ENCODE measurements at places on chromosomes 13 and 19.

GRCh38 chr19:38989066-38989605 is 13.6 kb upstream of the FBXO17 start:
- no peak for DNase-seq

DNA sequence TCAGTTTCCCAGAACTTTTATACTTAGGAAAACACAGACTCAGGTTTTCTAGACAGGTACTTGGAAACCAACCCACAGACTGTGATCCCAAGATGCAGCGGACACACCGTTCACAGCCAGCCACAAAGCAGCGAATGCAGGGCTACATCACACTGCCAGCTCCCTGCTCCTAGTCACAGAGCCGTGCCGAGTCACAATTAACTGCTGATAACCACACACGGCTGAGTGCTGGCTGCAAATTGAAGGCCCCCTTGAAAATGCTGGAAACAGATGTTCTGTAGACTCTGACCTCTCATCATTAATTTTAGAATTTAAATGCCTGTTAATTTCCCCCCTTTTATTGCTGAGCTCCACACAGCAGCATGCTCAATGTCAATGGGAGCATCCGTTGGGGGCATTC is 78.6 kb upstream of the SIAH3 start:
- DNase-seq, result no peak

DNA sequence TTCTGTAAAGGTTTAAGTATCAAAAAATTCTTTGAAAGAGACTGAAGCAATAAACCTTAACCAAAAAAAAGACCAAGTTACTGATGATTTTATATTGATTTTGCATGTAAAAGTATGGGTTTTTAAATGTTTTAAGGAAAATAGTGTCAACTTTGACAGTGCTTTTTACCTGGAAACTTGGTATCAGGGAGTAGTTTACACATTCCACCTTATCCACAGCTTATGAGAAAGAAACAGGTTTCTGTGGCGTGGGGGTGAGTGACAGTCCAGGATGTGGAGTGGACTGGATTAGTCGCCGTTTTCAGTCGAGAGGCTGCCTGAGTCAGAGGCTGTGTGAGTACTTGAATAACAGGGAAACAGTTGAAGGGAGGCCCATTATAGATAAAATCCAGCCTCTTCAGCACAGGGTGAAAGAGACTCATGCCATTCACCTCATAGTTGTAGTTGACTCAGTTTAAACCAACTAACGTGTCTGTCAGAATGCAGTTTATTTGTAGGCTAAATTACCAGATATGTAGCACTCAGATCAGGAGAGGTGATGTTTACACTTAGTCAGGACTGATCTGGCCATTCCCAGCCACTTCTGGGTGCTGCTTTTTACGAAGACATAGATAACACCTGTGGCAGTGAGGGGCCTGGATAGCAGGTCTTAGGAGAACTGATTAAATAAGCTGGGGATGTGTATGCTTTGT is 595 bp upstream of the GPR183 start:
- DNase-seq, result peak; percentile 82

DNA sequence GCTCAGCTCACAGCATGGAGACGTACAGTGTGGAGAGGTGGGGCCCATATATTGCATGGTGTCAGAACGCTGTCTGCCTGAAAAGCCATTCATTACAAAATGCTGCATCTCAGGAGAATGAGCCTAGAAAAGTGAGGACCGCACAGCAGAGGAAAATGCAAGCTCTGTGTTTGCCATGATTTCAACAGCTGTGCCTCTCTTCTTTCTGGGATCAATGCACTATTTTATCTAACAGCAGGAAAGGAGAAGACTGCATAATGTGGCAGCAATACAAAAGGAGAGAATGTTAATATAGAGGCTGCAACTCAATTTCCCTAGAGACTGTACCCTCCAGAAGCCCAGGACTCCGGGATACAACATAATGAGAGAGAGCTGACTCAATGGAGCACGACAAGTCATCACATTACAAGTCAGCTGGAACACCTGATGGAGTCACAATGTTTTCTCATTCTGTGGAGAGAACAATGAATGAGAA is 368.0 kb downstream of the FGF14 start:
- DNase-seq, result no peak

DNA sequence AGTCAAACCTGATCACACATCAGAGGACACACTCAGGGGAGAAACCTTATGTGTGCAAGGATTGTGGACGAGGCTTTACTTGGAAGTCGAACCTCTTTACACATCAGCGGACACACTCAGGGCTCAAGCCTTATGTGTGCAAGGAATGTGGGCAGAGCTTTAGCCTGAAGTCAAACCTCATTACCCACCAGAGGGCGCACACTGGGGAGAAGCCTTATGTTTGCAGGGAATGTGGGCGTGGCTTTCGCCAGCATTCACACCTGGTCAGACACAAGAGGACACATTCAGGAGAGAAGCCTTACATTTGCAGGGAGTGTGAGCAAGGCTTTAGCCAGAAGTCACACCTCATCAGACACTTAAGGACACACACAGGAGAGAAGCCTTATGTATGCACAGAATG is 8.2 kb upstream of the ZNF527 start:
- no peak for DNase-seq

GRCh38 chr13:106680796-106681472 is 113.0 kb upstream of the ARGLU1 start:
- DNase-seq, result no peak

- no peak for DNase-seq
Measured at GRCh38 chr19:11016631-11017030, 55.8 kb downstream of the SMARCA4 start.

DNA sequence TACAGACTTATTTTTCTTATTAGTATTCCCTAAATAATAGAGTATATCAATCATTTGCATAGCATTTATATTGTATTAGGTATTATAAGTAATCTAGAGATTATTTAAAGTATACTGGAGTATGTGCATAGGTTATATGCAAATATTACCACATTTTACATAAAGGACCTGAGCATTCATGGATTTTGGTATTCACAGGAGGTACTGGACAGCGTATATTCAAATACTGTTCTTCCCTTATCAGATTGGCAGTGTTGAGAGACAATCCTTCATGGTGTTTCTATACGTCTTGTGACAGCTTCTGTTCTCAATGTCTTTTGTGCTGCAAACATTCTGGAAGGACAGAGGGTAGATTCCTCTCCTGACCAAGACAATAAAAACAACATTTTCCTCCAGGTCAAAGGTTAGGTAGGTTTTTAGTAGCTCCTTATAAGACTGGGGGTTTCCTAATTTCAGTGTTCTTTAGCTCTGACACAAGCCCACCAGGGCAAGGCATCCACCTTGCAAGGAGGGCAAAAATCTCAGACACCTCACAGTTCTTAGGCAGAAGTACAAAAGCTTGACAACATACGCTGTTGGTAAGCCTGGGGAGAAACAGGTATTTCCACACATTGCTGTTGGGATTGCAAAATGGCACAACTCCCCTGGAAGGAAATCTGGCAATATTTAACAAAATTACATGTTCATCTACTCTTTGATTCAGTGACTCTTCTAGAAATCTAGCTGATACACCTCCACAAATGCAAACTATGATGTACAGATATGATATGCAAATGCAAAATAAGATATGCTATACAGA is 20.6 kb upstream of the PCCA start:
- DNase-seq, result no peak

DNA sequence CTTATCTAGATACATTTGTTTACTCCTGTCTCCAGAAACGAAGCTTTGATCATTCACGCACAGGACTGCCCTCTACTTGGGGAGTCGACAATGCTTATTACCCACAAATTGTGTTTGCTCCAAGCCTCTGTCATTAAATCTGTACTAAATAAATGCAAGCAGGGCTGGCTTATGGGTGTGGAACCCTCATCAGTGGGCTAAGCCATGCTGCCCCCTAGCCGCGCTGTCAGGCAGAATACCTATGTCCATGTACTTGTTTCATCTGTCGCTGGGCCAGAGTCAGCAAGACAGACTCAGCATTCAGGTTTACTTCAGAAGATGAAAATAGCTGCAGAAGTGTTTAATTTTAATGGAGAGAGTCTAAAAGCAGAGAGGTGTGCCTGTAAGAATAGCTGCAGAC is 110.0 kb upstream of the PRR20A start:
- DNase-seq, result no peak

DNA sequence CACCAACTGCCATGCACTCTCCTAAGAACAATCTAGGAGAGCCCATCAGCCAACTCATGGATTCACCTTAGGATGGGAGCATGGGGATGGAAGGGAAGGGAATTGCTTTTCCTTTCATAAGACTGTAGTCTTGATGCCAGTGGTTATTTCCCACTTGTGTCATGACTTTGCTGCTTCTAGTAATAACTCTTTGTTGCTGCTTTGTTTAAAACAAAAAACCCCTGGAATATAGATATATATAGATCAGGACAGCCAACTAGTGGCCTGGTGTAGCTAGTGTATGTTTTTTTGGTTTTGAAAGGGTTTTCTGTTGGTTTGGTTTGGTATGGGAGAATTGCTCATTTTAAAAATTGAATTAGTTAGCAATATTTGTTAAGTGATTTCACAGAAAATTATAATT is 39.3 kb upstream of the KCTD4 start:
- DNase-seq, result no peak

DNA sequence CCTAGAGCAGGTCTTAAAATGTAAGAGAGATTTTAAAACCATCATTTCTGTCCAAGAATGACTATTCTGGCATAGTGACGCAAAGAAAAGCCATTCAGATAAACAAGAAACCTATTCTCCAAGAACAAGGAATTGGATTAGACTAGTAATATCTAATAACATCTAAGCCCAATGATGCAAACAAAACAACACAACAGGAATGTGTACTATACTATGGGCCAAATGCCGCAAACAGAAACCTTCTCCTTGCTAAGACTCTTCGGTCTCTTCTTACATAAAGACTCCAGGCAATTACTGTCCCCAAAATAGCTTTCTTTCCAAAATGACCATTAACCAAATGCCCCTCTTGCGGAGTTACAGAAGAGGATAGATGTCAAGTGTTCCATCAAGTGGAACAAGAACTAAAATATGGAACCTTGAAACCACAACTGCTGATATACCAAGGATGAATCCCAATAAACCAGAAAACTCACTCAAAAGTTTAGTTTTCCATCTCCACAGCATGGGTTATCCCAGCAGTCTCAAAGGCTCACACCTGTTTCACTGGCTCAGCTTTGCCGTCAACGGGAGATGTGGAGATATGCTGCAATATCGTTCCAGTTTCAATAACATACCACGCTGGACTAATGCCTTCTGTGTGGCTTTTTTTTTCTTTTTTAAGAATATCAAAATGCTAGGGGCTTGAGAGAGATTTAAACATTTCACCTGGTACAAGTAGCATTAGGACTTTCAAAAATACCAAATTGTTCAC is 76.2 kb downstream of the FOXO1 start:
- no peak for DNase-seq

DNA sequence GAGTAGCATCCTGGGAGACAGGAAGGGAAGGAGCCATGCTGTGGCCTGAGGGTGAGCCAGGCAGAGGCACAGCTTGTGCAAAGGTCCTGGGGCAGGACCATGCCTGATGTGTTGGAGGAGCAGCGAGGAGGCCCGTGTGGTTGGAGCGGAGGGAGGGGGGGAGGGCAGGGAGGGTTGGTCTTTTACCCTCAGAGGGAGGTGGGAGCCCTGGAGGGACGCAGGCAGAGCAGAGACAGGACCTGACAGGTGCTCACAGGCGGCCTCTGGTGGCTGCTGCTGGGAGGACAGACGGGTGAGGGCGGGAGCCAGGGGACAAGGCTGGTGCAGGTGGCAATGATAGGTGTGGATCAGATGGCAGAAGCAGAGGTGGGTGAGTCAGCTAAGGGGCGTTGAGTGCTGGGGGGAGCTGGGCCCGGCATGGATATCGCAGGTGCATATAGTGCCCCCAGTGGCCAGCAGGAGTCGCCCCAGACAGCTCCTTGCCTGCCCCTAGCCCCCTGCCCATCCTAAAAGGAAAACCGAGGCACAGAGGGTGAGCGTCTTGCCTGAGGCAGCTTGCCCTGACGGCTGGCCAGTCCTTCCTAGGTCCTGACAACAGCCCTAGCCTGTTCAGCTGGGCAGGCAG is 9.8 kb upstream of the GNA15 start:
- peak; percentile 73 for DNase-seq

DNA sequence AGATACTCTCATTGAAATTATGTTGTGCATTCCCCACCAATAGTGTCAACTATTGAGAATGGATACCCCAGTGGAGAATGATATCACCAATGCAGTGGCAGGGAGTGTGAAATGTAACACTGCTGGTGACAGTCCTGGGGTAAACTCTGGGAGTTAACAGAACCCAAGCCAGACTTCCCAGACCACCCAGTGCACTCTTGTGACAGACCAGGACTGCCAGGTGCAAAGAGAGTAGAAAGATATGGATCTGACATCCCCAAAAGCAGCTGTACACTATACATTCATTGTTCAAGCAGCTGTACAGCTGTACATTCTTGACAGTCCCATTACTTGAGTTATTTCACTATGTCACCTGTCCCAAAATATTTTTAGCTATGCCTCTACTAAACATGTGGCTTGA is 886.6 kb downstream of the DIAPH3 start:
- no peak for DNase-seq

DNA sequence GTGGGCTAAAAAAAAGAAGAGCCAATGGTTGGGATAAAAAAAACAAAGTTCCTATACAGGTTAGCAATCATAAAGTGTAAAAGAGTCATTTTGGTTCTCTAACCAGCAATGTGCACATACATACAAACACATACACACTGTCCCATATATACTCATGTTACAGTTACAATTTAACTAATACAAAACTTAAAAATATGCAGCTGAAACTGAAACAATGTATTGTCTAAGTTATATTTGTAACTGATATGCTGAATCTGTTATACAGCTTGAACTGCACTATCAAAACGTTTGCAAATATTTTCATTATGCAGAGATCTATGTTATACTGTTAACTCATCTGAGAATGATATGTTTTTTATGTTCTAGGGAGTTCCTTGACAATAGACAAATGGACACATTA is 173.7 kb downstream of the KLF12 start:
- no peak for DNase-seq

DNA sequence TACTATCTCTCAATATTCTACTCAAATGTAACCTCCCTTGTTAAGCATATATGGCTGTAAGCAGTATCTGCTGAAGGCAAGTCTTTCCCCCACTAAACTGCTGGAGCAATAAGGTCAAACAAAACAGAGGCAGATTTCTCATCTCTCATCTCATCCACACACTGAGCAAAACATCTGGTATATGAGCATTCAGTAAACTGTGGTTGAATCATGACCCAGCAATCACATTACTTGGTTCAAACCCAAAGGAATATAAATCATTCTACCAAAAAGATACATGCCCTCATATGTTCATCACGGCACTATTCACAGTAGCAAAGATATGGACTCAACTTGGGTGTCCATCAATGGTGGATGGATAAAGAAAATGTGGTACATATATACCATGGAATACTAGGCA is 344.4 kb downstream of the SUCLA2 start:
- no peak for DNase-seq
